ENCODE measurements at places on chromosomes 7 and 10. TPM values are rescaled to one million over a fixed set of nuclear protein-coding genes. Genes with fewer than 3 reads are reported as not detected.

Gene PRKG1
- total RNA-seq, result 44.9 TPM

Gene CYP3A7
- 0.52 TPM for total RNA-seq

Gene GPR85
- total RNA-seq, result 1.0 TPM

Gene CPED1
- 14.6 TPM for total RNA-seq

Gene FAM25A
- not detected for total RNA-seq

Gene THSD7A
- total RNA-seq, result 4.7 TPM

Gene VGF
- not detected for total RNA-seq

Gene TMEM184A
- total RNA-seq, result not detected

Gene LIMK1
- total RNA-seq, result 4.7 TPM

Gene GIMAP6
- 15.7 TPM for total RNA-seq

Gene PLAC9
- total RNA-seq, result 36.5 TPM
